Transverse colon (tissue), 4 donors: ENCODE measurements at places on chromosomes 6 and 20.

DNA sequence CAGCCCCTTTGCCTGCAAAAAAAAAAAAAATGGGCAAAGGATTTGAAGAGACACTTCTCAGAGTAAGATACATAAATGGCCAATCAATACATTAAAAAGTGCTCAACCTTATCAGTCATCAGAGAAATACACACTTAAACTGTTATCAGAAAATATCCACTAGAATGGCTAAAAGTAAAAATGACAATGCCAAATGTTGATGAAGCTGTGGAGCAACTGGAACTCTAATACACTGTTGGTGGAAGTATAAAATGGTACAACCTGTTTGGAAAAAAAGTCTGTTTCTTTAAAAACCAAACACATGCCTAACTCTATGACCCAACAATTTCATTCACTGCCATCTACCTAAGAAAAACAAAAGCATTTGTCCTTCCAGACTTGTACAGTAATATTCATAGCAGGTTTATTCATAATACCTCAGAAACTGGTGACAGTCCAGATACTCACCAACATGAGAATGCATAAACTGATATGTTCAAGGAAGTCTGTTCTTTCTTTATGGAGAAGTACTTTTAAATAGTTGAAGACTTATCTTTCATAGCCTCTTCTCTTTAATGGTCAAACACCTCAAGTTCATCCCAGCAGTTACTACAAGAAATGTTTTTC, 378.4 kb upstream of the RUNX2 start:
- no peak for DNase-seq

GRCh38 chr6:24504287-24504648, 9.5 kb downstream of the ALDH5A1 start:
- no peak for DNase-seq

DNA sequence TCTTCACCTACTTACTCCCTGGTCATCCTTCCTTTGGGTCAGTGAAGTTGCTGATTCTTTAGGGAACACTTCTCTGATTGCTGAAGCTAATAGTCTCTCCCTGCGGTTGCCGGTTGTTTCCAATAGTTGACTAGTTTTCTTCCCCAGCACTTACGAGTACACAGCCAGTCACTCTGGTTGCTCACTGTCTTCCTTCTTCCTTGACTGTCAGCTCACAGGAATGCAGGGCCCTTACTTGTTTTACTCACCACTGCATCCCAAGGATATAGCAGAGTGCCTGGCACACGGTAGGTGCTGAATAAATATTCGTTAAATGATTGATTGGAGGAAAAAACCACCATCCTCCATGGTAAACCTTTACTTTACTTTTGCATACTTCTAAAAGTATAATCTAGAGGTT, 345.0 kb downstream of the QKI start:
- DNase-seq = no peak

DNA sequence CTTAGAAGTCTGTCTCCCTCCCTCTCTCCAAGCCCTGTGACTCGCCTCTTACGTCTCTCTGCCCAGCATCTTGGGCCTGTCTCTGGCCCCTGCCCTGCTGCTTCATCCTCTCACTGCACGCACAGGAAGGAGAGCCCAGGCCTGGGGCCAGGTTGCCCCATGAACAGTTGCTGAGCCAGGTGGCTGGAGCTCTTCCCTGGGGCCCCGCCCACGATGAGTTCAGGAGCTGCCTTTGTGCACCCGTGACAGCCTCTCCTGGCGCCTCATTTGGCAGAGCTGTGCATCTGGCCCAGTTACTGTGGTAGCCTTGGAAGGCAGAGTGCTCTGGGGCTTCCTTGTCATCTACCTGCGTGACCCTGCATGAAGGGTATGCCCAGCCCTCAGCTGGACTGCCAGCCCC, 44.5 kb downstream of the SLC52A3 start:
- DNase-seq = no peak

DNA sequence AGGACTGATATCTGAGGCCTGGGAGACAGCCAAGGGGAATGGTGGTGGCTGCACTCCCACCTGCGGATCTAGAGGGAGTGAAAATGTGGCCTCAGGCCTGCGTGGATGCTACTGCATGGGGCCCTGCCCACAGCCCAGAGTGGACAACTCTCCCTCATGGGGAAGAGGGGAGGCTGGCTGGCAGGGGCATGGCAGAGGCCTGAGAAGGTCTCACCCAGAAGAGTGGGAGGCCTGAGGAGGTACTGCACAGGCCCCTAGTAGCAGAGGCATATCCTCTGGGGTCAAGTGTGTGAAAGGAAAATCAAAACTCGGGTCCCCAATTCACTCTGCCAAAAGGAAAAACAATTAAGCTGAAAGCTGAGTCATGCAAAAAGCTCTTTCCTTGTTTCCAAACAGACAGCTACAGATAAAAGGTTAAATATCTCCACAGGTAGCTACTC, 158.2 kb downstream of the AKAP7 start:
- no peak for DNase-seq

DNA sequence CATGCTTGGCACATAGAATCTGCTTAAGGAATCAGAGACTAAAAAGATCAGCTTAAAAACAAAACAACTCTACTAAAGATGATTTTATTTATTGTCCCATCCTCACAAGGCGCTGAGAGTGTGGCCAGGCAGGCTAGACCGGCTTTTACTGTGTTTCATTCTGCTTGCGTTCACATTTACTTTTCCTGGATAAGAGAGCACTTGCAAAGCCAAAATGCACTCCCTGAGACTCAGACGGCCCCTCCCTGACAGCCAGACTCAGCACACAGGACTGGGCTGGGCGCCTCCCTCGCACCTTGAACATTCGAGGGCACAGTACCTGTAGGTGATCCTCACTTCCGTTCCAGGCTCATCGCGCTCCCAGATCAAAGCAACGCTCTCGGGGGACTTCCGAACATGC, 10.2 kb downstream of the ACSS1 start:
- peak; percentile 6 for DNase-seq

GRCh38 chr6:36120539-36120938, 9.8 kb upstream of the MAPK13 start:
- peak; percentile 75 for DNase-seq

GRCh38 chr6:157034436-157035230, 257.5 kb downstream of the ARID1B start:
- DNase-seq = no peak
